ENCODE measurements at places on chromosomes 5 and 9.

DNA sequence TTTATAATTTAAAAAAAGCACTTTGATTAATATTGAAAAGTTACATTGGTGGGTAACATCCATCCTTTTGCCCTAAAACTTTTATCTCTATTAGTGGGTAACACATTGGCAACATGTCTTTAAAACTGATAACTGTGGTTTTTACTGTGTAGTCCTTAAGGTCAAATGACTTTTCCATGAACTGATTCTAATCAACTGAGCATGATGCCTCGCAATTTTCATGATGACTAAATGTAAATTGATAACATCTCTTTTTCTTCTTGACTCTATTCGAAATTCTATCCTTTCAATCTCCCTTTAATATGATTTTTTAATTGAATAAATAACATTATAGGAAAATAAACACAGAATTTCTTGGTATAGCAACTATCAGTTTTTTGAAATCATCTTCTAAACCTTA is 6.3 kb upstream of the IL5 start:
- no peak for DNase-seq

- no peak for DNase-seq
These were observed 39.8 kb upstream of the TLR4 start for GRCh38 chr9:117664419-117664818.

- DNase-seq = peak; percentile 77
These were observed 84.6 kb downstream of the PAPPA start for GRCh38 chr9:116238225-116238624.

GRCh38 chr5:107671742-107672210 is 1.0 kb upstream of the EFNA5 start:
- peak; percentile 62 for DNase-seq

DNA sequence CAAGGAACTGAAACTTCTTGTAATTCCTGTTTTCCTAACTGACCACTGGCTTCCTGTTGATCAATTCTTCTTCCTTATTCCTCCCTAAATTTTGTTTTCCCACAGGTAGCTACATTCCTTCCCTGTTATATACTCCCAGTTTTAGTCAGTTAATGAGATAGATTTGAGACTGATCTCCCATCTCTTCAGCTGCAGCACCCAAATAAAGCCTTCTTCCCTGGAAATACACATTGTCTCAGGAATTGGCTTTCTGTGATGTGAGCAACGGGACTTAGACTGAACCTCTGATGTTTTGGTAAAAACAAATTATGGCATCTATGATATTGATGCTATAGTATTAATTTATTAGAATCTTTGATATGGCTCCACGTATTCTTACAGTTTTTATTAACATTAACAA is 617.3 kb upstream of the ST8SIA4 start:
- DNase-seq = no peak

DNA sequence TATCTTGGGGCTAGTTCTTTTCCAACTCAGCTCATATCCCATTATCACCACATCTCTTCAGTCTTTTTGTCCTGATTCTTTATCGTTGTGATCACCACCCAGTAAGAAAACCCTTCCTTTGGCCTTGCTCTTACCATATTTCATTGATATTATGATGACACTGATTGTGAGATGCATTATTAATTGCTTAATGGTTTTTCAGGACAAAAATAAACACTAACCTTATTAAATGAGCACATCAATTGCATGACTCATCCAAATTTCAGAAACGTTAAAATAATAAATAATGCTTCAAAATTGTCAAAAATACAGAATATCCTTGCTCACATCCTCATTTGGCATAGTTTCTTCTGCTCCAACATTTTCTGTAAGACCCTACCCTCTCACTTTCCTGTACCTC is 270.7 kb downstream of the PDE4D start:
- no peak for DNase-seq

- no peak for DNase-seq
These were observed 280.4 kb upstream of the IRX2 start for GRCh38 chr5:3031733-3032378.

- no peak for DNase-seq
These were observed 997 bp downstream of the AUH start for GRCh38 chr9:91360551-91361290.

DNA sequence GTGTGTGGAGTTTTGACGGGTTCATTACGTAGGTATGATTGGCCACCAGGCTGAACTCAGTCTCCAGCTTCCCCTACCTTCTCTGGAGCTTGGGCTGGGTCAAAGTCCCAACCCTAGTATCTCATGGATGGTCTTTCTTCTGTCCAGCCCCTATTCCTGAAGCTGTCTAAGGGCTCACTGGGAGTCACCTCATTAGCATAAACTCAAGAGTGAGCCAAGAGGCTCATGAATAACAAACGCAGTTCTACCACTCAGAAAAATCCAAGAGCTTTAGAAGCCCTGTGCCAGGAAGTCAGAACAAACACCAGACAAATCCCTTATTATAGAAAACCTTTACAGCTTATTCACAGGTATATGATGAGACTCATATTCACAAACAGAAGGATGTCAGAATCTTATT is 180.3 kb upstream of the NFIL3 start:
- no peak for DNase-seq

DNA sequence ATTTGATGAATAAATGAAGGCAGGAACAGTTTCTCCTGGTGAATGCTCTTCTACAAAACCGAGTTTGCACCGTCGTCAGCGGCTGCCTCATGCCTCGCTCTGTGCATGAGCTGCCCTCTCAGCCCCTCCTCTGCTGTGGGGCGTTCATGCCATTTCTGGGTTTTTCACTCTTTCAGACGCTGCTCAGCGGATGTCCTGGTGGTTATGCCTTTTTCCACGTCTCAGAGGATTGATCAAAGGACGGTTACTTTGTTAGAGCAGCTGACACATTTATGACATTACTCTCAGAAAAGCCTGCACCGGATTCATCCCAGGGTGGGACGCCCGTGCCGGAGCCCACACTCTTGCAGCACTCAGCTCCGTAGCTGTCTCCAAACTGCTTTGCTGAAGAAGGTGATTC is 195.9 kb upstream of the PPP1R26 start:
- no peak for DNase-seq

- DNase-seq = no peak
These were observed 8.8 kb upstream of the GLIPR2 start for GRCh38 chr9:36127652-36128244.

GRCh38 chr9:84122572-84122971 is 142.0 kb downstream of the RMI1 start:
- DNase-seq = no peak

GRCh38 chr9:96651626-96652025 is 3.5 kb downstream of the PRXL2C start:
- DNase-seq = no peak

DNA sequence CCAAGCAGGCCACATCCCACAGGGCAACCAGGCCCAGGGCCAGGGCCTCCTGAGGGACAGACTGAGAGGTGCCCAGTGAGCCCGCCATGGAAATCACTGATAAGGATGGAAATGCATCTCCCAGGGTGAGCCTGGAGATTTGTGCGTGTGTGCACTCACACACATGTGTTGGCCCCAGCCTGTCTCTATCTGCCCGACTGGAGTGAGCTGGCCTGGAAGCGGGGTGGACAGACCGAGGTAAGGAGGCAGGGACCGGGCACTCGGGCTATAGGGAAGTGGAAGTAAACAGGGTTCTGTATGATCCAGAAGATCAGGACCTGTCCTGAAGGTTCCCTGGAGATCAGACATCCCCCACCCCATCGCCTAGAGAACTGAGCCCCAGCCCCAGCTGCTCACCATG is 17.4 kb downstream of the GFI1B start:
- DNase-seq = no peak

DNA sequence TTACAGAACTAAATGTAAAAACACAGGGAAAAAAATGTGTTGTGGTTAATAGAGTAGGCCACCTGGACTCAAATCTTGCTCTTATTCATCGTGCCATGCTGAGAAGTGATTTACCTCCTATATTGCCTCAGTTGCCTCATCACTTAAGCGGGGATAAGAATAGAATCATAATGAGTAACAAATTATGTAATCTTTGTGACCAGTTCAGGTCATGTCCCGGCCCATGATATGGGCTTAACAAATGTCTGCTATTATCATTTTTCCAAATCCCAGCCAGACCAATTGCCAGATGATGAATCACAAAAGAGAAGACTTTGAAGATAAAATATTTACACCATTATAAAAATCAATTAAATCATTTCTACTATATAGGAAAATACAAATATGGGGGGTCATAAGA is 89.8 kb downstream of the CDH6 start:
- DNase-seq = no peak

GRCh38 chr5:68225911-68226545 is 10.5 kb downstream of the PIK3R1 start:
- DNase-seq = no peak

DNA sequence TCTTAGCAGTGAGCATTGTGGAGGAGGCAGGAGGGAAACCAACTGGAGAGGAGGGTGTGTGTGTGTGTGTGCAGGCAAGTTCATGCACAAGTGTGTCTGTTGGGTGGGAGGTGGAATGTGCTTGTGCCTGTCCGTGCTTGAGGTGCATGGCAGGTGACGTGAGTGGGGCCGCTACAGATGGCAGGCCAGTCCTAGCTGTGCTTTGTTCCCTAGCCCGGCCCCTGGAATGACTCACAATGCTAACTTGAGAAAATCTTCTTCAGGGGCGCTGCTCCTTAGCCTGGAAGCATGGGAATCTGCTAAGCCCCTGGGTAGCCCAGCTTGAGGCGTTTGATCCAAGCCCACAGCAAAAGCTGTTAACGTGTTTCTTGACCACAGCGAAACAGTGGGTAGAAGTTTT is 25.0 kb upstream of the DMRT2 start:
- DNase-seq = no peak

GRCh38 chr5:75616371-75616881 is 5.2 kb downstream of the ANKDD1B start:
- no peak for DNase-seq

DNA sequence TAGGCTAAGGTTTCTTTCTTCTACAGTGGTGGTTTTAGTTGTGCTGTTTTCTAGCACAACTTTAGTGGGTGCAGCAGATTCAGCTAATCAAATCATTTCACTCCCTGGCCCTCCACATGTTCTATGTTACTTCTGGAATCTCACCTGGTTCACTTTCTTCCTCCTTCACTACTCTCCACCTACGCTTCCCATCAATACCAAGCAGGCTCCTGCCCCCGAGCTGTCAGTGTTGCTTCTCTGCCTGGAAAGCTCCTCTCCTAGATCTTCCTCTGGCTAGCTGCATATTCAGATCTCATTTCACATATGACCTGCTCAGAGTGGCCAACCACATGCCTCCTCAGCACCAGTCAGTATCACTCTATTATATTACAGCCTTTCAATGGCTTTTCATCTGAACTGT is 19.6 kb upstream of the GABRB2 start:
- DNase-seq = no peak

- no peak for DNase-seq
These were observed 58.7 kb downstream of the SLC46A2 start for GRCh38 chr9:112831969-112832368.

DNA sequence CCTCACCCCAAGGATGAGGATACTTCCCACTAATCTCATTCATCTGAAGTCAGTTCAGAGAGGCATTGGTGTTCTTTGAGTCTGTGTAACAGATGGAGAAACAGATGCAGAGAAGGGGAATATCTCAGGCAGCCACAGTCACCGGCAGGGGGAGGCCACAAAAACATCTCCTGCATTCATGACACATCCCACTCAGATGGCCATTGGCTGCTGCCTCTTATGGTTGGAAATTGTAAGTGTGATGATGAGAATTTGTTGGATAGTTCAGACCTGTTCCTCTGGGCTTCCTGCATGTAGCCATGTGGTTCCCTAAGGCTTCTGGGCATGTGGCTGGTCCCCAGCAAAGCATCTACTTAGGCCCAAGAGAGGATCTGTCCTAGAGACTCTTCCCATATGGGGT is 45.9 kb upstream of the GABRP start:
- no peak for DNase-seq

DNA sequence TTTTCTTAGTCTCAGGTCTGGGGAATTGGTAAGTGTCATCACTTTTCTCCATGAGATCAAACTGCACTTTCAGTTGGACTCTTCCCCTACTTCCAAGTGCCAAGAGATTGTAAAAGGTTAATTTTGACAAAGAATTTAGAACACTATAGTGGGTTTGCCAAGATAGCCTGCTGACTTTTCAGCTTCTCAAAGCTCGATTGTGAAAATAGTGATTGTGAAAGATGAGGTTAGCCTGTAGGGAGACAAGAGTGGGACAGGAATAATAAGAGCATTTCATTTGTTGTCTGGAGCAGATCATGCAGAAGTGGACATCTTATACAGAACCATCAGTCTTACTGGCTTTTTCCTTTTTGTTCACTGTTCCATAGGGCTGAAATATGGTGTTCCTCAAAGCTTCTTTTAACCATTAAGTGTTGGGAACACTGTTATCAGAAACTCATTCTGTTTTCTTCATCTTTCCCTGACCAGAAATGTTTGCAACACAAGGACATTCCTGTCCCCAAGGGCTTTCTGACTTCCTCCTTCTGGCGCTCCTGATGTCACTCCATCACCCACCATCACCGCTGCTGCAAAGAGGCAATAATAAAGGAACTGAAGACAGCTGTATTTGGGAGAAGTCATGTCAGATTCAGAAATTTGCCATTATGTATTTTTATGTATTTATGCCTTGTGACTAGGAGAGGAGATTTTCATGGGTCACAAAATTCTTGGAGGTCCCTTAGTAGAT is 11.6 kb upstream of the SPTAN1 start:
- DNase-seq = no peak

GRCh38 chr5:63854076-63854475 is 108.2 kb downstream of the HTR1A start:
- DNase-seq = no peak

- DNase-seq = no peak
These were observed 597.9 kb downstream of the DMRTA1 start for GRCh38 chr9:23044549-23044948.

DNA sequence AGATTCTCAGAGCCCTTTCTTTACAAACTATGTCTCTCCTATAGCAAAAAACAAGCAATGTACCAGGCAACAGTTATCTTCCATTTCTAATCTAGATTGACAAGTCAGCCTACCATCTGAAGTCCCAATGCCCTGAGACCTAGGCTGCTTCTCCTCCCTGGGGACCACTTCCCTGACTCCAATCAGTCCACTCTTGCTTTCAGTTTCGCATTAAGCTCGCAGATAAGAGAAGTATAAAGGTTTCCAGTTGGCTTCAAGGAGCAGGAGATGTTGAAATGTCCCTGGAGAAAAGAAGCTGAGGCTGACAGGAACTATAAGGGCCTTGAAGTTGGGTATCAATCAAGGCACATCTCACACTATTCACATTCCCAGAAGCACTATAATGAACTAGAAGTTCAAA is 32.3 kb downstream of the ERP44 start:
- DNase-seq = peak; percentile 9

GRCh38 chr5:148855249-148856008 is 29.0 kb downstream of the ADRB2 start:
- no peak for DNase-seq

GRCh38 chr5:93395010-93395409 is 186.0 kb downstream of the NR2F1-AS1 start:
- no peak for DNase-seq

DNA sequence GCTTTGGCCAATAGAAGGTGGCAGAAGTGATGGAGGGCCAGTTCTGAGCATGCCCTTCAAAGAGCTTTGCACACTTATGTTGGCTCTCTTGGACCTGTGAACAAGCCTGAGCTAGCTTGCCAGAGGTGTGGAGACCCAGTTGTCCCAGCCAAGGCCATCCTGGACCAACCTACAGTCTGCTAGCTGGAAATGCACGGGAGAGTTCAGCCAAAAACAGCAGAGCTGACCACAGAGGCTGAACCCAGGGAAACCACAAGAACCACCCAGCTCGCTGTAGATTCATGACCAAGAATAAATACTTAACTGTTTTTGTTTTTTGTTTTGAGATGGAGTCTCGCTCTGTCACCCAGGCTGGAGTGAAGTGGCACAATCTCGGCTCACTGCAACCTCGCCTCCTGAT is 65.4 kb upstream of the HAND1 start:
- peak; percentile 49 for DNase-seq
